HCT116 (cell line): ENCODE measurements at places on chromosomes 6 and 20. TPM values are rescaled to one million over a fixed set of nuclear protein-coding genes. Genes with fewer than 3 reads are reported as not detected.

DNA sequence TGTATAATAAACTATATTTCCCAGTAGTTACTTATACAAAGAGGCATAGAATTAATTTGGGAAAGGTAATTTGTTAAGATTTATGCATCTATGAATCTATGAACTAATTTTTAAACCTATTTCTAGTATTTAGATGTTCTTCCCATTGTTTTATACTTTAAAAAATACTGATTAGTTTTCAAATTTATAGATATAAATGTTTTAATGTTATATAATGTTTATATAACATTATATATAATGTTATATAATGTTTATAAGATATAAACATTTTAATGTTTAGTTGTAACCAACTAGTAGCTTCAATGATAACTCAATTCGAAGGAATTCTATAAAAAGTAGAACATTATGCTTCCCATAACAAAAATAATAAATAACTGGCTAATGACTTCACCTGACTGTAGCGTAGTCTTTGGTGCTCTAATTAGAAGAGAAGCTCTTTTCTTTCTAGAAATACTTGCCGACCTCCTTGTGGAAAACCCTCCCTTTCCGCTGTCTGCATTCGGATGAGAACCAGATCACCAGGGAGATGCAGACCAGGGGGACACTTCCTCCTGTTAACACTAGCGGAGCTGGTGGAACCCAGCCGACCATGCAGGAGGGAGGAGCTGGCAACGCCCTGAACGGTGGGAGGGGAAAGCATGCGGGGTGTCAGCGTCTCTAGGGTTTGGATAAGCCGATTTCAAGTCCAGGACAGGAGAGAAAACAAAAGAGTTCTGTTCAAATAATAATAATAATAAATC lies 158.4 kb downstream of the OR2B2 start:
- DNase-seq, result peak; percentile 90

MYB gene
- 3.7 TPM for total RNA-seq

DNA sequence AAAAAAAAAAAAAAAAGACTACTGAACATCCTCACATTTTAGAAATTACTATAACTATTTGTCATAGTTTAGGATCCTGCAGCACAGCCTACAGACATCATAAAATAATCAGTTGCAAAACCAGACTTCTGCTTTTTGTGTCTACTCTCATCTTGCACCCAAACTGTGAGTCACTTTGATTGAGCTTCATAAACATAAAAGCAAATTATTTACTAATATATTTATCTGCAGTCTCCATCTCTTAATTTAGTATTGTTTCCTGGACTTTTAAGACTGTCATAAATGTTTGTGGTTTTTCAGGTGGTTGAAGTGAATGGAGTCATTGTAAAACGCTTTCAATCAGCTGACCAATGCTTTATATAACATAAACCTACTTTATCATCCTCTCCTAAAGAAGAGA lies 14.8 kb upstream of the CALHM6 start:
- DNase-seq, result no peak

DNA sequence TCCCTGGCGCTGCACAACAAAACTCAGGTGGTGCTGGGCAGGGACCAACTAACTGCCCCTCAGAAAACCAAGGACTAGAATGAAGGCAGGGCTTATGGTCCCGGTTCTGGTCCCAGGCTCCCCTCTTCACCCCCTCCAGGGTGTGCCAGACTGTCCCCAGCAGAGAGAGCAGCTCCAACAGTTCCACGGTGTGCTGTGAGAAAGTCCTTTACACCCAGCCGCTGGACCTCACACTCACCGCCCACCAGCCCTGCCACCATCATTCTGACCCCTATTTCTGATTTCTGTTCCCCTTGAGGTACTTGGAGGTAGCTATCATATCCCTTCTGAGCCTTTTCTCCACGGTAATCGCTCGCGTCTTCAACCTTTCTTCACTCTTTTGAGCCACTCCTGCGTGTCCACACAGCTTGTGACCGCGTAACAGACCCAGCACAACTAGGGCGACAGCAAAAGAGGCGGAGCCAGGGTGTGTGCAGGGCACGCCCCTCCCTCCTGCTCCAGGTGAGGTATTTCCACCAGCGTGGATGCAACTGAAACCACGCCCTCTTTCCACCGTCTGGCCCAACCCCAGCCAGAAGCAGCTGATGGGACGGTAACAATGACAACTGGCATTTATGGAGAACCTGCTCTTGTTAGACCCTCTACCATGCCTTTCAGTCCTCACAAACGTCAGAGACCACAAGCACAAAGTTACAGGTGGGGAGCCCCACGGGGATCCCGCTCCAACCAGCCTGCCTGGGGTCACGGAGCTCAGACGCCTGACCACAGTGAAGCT lies 2.3 kb downstream of the PXDC1 start:
- no peak for DNase-seq

ZC2HC1B gene
- total RNA-seq, result not detected

DNA sequence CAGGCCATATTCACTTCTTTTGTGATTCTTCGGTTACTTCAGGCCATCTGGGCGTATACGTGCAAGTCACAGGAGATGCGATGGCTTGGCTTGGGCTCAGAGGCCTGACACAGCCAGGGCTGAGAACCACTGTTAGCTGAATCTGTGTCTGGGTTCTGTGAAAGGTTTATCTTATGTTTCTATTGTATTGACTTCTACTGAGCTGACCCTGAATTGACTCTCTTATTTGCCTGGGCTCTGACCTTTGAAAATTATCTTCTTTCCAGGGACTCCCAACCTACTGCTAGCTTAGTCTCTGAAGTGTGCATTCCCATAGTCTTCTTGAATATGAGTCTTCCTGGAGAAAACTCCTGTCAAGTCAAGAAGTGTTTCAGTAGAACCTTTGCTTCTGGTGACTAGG lies 226.4 kb upstream of the SOX4 start:
- DNase-seq, result no peak

GRCh38 chr20:50093240-50093639 lies 19.7 kb downstream of the UBE2V1 start:
- DNase-seq, result no peak

DNA sequence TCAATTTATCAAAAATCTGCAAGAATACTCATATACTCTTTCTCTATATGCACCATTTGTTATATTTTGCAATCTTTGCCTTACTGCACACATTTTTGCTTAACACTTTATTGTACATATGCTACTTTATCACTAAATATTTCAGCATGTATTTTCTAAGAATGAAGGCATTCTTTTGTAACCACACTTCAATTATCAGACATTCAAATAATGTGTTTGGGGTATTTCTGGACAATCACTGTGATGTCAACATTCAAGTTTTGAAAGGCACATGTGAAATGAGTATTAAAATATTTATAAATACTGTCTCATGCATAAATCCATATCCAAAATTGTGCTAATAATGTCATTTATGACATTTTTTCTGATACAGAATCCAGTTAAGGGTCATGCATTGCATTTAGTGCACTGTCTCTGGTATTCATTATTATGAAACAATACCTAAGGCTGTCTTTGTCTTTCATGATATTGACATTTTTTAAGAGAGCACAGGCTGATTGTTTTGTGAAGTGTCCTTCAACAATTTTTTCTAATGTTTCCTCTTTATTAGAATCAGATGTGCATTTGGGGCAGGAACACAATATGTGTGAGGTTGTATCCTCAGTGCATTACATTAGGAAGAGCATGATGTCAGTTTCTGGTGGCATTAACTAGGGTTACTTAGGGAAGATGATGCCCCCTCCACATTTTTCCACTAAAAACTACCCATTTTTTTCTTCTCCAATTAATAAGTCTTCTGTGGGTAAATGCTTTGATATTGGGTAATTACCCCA lies 105.7 kb downstream of the MTFR2 start:
- no peak for DNase-seq

GRCh38 chr6:36099869-36100483 lies 30.3 kb upstream of the MAPK13 start:
- no peak for DNase-seq

DNA sequence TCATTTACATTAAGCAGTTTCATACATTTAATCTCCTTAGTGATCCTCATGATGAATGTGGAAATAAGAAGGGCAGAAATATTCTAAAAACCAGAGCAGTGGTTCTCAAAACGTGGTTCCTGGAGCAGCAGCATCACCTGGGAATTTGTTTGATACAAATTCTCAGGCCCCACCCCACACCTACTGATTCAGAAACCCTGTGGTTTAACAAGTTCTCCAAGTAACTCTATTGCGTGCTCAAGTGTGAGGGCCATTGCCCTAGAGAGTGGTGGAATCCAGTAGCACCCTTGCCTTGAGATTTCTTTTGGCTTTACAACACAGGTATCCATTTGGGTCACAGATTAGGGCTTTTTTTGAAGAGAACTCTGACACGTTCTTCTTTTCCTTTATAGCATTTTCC lies 354.6 kb upstream of the FLRT3 start:
- DNase-seq, result no peak

DNA sequence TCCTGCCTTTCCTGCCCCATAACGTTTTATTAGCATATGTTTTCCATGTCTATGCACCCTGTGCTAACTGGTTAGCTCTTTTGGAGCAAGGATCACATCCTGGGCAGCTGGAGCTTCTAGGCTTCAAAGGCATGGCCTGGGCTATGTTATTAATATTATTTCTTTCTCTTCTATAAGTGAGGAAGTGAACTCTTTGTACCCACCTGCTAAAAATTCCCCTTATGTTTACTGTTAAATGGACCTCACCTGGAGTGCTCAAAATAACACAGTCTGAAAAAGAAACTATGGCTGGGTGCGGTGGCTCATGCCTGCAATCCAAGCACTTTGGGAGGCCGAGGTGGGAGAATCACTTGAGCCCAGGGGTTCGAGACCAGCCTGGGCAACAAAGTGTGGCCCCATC lies 97.8 kb downstream of the TNFAIP3 start:
- DNase-seq, result no peak

BNIP5 gene
- not detected for total RNA-seq

DNA sequence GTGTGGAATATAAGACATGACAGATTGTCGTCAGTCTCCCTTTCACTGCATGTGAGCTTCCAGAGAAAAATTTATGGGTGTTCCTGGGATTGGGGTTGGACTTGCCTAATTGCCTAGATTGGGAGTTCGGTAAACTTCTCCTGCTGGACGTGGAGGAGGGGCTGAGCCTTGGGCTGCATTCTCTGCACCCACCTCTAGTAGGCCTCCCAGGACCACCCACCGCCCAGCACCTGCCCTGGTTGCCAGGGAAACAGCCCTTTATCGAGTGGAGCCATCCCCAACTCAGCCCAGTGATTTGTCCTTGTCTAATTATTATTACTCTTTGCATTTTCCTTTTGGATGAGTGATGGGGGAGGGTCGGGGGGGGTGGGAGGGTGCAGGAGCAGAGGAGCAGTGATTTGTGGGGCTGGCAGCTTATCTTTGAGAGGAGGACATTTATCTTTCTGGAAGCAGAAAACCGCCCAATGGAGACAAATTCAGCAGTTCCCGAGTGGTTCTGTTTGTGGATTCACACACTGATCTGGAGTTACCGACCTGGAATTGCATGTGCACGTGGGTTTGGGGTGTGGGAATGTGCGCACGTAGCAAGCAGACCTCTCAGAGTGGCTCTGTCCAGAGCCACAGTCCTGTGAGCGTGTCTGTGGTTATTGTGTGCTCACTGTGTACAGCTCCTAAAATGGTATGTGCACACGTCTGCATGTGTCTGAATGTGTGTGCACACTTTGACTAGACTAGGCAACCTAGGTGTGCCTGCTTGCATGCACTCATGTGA lies 104.5 kb downstream of the DHX35 start:
- no peak for DNase-seq

DNA sequence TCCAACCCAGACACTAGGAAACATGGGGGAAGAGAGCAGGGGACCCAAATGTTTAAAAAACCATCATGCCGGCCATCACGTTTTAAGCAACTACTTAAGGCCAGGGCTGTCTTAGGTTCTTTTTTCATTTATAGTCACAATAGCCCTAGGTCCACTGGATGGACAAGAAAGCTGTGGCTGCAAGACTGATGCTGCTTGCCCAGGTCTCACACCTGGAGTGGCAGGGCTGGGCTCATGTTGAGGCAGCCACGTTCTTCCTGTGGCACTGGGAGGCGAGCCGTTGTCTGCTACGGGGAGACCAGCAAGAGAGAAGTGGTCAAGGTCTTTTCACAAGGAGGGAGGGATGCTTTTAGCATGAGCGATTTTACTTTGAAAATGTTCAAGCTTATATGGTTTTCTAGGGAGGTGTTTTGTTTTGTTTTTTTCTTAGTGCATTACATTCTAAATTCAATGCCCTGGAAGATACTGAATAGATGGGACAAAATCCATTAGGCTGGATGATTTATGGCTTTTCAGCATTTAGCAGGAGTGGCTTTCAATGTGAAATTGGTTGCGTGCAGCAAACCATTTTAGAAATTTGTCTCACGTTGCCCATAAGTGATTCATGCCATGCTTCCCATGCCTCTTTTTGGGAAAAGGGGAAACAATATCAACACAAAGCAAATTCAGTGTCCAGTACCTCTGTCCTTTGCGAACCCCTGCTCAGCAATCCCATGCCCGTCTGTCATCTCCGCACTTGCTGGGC lies 106.6 kb upstream of the SNX9 start:
- DNase-seq, result no peak

DNA sequence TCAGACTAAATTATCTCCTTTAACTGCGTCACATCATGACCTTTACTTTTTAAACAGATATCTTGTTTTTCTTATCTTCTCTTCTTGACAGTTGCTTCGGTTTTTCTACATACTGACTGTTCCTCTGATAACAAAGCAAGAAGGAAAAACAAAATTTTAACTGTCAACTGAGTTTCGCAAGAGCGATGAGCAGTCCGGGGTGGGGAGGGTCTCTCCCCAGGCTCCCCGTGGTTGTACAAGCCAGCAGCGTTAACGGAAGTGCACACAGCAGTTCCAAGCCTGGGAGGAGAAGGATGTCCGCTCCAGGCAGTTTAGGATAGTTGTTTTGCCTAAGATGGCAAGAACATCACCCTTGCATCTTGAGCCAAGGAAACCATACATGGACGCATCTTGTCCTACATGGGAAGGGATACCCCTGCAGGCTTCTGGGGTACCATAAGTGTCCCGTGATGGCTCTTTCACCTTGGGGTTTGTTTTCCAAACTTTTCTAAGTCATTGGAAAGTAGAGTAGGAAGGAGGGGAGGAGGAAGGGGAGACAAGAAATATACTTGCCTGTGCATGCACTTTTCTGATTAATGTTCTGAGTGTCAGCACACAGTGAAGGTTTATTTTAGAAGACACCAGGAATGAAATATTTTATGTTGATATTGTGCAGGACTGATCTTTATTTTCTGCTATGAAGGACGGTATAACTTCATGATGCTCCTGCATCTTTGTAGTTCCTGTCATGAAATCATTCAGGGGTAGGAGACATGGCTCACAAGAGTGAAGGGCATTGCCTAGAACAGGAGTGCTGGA lies 20.8 kb downstream of the SLC24A3 start:
- DNase-seq, result no peak

MUC22 gene
- total RNA-seq, result not detected

- DNase-seq, result no peak
Measured at GRCh38 chr20:52500157-52500556, 308.6 kb upstream of the ZFP64 start.

SPAG4 gene
- total RNA-seq, result 6.2 TPM

DNA sequence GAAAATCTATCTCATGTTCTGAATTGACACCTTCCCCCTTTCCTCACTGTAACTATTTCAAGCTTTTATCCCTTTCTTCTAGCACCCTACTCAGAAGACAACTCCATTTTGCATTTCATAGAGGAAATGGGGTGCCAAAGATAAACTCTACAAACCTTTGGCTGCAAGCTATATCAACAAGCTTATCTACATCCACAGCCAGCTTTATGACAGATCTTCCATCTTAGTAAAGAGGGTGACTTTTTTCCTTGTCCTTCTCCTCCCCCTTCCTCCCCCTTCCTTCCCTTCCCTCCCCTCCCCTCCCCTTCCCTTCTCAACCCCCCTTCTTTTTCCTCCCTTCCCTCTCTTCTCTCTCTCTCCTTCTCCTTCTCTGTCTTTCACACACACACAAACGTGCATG lies 58.0 kb upstream of the OLIG3 start:
- no peak for DNase-seq

HSPA1L gene
- total RNA-seq, result 0.12 TPM
